IMR-90 (cell line): ENCODE measurements at places on chromosomes 3 and 15. TPM values are rescaled to one million over a fixed set of nuclear protein-coding genes. Genes with fewer than 3 reads are reported as not detected.

The GP9 gene
- not detected in 2 replicates for total RNA-seq

The DGKG gene
- total RNA-seq = 2.5 and 4.1 TPM in 2 replicates

DNA sequence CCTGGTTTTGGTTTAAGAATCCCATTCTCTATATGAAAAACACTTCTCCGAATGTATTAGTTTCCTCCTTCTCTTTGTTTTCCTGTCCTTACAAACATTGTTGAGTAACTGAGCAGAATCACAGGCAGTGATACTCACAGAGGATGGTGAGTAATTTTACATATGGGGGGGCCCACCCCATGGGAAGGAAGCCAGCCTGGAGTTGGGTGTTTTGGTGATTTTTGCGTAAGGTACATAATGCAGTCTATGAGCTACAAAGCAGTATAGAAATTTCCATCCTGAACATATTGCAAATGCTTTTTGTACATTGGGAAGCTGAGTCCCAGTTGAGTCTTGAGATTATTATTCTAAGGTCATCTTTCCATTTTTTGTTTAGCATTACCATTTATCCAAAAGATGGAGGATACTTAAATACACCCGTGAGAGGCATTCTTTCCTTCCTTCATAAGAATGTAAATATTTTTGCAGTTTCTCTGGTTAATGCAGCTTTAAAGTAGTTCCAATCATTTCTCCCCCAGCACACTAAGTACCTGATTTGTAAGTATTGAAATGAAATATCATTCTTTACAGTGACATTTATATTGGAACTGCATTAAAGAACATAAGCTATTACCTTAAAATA is 476.8 kb downstream of the AGBL1 start:
- no peak for DNase-seq

The PRKAR2A gene
- total RNA-seq = 48.2 and 53.0 TPM in 2 replicates

The IL16 gene
- under 0.01 and 0.18 TPM in 2 replicates for total RNA-seq

GRCh38 chr3:35929158-35929557 is 289.8 kb downstream of the ARPP21 start:
- peak; percentile 18 for DNase-seq

DNA sequence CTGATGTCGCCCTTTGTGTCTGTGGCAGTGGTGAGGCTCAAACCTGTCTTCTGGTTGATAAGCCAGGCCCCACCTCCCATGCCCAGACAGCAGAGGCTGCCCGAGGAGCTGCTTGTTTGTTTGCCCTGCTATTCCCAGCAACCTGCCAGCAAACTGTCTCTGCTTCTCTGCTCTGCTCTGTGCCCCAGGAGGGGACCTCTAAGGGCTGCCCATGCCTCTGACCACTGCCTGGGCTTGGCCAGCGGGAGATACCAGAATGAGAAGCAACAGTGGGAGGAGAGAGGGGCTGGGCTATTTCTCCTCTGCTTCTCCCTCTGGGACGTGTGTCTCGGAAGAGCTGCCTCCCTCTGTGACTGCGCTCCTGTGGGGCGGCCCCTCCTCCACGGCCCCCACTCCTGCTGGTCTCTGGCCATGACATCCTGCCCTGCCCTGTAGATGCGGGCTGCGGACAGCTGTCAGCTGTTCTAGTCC is 213.1 kb downstream of the RPLP1 start:
- DNase-seq = no peak

- no peak for DNase-seq
Measured at GRCh38 chr15:40493089-40493840, 22.5 kb downstream of the CHST14 start.

- peak; percentile 59 for DNase-seq
Measured at GRCh38 chr3:194588741-194589140, 44.5 kb downstream of the TMEM44 start.

The IGSF10 gene
- total RNA-seq = under 0.01 TPM in 2 replicates

DNA sequence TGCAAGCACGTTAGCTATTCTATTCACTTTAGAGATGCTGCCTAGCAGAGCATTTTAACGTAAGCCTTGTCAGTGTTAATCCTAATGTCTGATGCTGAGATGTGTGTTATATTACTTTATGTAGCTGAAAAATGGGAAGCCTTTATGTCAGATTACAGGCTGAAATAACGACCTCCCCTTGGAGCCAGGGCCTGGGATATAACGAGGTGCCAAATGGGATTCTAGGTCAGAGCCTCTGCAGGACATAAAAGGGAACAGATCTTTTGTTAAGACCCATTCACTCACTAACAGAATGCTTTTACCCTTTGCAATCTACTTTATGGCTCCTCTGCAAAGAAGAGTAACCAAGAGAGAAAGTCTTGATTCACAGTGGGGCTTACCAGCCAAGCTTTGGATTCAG is 815.5 kb upstream of the CFAP20DC start:
- DNase-seq = no peak

DNA sequence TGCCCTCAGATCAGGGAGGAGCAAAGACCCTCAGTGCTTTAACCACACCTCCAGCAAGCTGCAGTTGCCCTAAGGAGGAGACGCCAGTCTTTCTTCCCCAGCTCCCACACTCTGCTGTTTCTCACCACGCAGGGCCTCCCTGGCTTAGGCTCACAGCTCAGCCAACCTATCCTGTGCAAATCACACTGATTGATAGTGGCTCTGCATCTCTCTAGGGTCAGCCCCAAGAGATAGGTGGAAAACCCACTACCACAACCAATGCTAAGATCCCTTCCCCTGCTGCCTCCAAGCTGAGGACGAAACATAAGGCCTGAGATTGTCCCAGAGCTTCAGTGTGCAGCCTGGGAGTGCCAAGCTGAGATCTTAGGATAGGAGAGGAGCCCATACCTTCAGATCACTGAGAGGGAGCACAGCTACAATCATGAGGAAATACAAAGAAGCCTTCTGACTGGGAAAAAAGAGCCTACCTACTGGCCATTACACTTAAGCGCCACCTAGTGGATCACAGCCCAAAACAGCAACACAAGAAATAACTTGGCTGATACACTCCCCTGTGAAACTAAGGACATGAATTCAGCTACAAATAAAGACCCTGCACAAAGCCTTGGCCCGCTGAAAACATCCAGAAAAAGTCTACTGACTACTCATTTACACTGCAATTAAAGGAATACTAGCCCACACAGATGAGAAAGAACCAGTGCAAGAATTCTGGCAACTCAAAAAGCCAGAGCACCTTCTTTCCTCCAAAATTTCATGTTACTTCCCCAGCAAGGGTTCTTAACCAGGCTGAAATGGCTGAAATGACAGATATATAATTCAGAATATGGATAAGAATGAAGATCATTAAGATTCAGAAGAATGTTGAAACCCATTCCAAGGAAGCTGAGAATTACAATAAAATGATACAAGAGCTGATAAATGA is 271.5 kb upstream of the DCBLD2 start:
- DNase-seq = peak; percentile 80

The GCSAM gene
- not detected in 2 replicates for total RNA-seq

GRCh38 chr15:73051807-73052652 is at the start of gene NEO1:
Gene NEO1 (plus strand): TSS chr15:73052463. CDS start chr15:73052676, 213 bp downstream.
- peak; percentile 70 for DNase-seq

- no peak for DNase-seq
Measured at GRCh38 chr3:128748557-128748956, 22.6 kb downstream of the RAB7A start.

GRCh38 chr15:93420050-93420452 is 331.0 kb upstream of the RGMA start:
- DNase-seq = no peak

DNA sequence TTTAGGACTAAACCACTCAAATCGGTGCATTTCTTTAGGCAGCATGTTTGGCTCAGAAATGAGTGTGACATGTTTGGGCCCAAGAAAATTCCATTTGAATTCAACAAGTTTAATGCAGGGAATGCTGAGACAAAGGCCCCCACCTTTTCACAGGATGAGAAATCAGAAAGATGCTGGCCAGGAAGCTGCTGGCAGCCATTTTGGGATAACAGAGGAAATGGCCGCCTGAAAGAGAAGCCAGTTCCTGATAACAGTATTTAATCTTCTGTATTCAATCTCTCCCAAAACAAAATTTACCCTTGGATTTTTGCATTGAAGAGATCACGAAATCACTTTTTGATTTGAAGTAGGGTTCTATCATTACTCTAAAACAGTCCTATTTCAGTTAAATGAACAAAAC is 350.9 kb downstream of the SLC9A9 start:
- DNase-seq = no peak

The SAMD7 gene
- total RNA-seq = not detected in 2 replicates

The COL6A6 gene
- total RNA-seq = not detected in 2 replicates

DNA sequence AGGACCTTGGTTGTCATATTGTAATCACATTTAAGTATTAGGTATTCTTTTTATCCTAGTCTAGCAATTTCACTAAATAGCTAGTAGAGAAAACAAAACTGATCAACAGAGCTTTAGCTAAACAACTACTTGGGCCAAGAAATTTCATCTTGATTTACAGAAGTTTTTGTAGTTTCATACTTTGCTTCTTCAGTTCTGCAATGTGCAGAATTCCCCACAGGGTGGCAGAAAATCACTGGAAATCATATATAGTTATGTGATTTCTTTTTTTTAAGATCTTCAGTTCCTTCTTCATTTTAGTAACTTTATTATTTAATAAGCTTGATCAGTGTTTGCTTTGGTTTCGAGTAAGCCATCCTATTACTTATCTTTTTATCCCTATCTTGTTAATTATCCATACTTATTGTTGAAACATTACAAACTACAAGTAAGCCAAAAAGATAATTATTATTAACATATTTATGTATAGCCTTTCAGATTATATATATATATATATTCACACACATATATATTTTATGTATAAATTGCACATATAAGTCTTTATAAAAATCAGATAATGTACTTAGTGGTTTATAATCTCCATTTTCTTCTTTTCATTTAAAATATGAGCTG is 2.2 kb upstream of the BNIP2 start:
- peak; percentile 58 for DNase-seq

The SPINT1 gene
- total RNA-seq = 0.56 and 0.90 TPM in 2 replicates

DNA sequence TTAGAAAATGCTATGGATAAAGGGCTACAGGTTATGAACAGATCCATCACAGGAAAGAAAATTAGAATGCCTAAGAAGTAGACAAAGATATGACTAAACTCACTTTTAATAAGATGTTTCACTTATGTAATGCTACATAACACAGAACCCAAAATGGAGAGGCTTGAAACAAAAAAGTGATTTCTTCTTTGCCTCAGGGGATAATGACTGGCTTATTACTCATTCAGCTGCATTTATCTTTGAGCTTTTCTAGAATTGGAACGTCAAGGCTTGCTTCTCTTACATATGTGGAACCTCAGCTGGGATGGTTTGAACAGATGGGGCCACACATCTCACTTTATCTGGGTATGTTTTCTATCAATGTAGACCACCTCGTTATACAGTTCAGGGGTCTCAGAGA is 120.6 kb upstream of the EPHA3 start:
- peak; percentile 65 for DNase-seq
